NCI-H2029 treated with DMSO at 0.1 percent for 48 hours (cell line): ENCODE measurements at places on chromosomes 4 and X.
A peak's percentile ranks its signal among the peaks of the same experiment; 100 is the strongest.

GRCh38 chr4:57668621-57669020, 558.4 kb upstream of the IGFBP7 start:
- DNase-seq: no peak

- no peak for DNase-seq
Measured at GRCh38 chr4:566508-567295, 9.4 kb downstream of the TMEM271 start.

DNA sequence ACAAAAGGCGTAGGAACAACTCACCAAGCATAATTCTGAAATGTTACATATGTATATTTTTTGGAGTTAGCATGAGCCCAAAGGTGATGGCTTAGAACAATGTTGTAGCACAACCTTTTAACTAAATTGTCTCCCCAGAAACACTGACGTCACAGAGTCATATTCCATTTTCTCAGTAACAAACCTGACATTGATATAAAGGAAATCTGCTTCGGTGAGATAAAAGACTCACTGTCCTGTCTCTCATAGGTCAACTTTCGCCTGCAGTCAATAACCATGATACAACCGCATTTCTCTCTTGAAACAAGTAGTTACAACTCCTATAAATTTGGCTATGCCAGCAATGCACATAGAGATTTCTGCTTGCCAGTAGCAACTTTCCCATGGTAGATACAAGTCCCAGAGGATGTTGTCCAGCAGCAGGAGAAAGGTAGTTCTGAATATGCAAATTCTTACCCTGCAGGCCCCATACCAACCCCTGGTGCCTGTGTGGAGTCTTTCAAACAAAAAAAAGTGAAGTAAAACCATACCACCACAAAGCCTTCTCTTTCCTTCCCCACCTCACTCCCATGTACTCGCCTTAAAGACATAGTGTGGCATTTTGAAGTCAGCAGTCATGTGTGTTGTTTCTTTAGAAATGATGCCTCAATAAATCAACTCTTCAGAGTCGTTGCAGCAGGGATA, 47.9 kb downstream of the MTM1 start:
- DNase-seq: no peak

GRCh38 chr4:108391701-108392455, 223.1 kb upstream of the LEF1 start:
- DNase-seq: no peak

GRCh38 chrX:122087341-122087740, 1039.9 kb downstream of the GLUD2 start:
- DNase-seq: peak; percentile 6

- DNase-seq: no peak
Measured at GRCh38 chr4:155079871-155080270, 128.6 kb upstream of the NPY2R start.

DNA sequence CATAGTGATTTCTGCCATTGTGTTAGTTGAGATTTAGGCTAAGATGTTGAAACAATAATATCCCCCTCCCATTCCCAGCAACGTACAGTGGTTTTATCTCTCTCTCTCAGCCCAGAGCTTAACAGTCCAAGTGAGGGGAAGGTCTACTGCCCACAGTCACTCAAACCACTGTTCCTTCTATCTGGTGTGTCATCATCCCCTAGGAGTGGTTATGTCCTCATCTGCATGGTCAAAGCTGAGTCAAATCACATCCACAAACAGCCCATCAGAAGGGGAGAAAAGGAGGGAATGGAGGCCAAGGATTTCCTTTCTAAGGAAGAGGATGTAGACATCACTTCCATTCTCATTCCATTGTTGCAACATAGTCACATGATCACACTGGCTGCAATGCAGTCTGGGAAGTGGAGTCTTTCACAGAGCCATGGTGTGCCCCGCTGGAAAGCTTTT, 42.8 kb upstream of the CHRNA9 start:
- DNase-seq: no peak

DNA sequence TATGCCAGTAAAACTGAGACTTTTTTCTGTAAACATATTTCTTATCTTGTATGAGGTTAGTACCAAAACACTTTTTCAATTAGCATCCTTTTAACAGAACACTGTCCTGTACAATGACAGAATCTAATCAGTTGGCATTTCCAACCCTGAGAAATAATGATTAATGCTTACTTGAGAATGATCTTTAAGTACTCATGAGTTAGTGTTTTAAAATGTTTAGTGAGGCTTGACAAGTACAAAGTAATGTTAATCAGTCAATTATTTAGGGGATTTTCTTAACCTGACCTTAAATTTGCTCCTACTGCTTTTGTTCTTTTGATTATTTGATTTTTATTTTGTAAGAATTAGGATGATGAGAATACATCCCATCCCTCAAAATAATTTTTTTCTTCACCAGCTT, 496.5 kb downstream of the RPA4 start:
- no peak for DNase-seq

DNA sequence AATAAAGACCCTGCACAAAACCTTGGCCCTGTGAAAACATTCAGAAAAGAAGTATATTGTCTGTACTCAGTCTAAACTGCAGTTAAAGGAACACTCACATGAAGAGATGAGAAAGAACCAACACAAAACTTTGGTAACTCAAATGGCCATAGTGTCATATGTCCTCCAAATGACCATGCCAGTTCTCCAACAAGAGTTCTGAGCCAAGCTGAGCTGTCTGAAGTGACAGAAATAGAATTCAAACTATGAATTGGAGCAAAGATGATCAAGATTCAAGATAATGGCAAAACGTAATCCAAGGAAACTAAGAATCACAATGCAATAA, 739.3 kb upstream of the NDST4 start:
- DNase-seq: no peak
